ENCODE measurements at places on chromosomes 12 and 14.
A peak's percentile ranks its signal among the peaks of the same experiment; 100 is the strongest.

DNA sequence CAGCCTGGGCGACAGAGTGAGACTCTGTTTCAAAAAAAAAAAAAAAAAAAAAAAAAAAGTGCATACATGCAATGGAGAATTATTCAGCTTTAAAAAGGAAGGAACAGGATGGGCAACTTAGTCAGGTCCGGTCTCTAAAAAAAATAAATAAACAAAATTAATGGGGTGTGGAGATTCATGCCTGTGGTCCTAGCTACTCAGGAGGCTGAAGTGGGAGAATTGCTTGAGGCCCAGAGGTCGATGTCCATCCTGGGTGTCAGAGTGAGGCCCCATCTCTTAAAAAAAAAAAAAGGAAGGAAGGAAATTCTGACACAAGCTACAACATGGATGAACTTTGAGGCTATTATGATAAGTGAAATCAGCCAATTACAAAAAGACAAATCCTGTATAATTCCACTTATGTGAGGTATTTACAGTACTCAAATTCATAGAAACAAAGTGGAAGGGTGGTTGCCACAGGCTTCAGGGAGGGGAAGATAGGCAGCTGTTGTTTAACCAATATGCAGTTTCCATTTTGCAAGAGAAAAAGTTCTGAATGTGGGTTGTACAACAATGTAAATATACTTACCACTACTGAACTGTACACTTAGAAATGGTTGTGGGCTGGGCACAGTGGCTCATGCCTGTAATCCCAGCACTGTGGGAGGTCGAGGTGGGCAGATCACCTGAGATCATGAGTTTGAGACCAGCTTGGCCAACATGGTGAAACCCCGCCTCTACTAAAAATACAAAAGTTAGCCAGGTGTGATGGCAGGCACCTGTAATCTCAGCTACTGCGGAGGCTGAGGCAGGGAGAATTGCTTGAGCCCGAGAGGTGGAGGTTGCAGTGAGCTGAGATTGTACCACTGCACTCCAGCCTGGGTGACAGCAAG, 12.3 kb upstream of the APOF start:
- no peak for DNase-seq

GRCh38 chr12:8781381-8782127, 40.9 kb upstream of the A2ML1 start:
- no peak for DNase-seq

DNA sequence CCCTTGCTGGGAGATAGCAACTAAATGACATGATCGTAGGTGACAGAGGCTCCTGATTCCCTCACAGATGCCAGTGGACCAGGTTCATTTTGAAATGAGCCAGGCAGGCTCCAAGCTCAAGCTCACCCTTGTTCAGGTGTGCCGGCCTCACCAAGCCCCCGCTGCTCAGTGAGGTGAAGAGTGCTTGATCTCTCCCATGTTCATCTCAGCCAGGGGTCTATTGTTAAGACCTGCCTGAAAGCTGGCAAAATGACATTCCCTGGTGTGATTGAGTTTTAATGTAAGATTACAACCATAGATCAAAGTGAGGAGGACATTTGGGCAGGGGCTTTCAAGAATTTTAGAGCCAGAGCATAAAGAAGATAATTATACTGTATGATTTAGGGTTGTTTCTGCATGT, 497.9 kb downstream of the EGLN3 start:
- no peak for DNase-seq

GRCh38 chr12:86290615-86291014, 34.4 kb upstream of the MGAT4C start:
- DNase-seq: no peak

- DNase-seq: no peak
Measured at GRCh38 chr12:80838024-80838658, 99.6 kb downstream of the LIN7A start.

GRCh38 chr14:22387776-22388241, 201.2 kb downstream of the DAD1 start:
- no peak for DNase-seq

DNA sequence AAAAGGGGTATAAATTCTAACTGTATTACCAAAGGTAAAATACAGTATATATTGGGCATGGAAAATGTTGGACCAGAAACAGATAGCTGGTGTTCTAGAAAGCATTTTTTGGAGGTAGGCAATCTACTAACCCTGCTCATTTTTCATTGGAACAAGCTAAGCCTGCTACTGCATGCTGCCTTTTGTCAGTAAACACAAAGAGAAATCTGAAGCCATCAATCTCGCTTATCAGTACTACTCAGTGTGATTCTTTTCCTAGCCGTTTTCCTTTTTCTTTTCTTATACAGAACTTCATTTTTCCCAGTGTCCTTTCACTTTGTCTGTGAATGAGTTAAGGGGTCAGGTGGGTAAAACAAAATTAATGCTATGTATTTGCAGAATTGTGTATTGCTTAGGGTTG, 312.3 kb downstream of the NPAS3 start:
- DNase-seq: no peak

GRCh38 chr14:53249059-53249458, 95.9 kb upstream of the DDHD1 start:
- DNase-seq: no peak

GRCh38 chr12:101743724-101744472, 4.6 kb upstream of the SYCP3 start:
- DNase-seq: no peak

DNA sequence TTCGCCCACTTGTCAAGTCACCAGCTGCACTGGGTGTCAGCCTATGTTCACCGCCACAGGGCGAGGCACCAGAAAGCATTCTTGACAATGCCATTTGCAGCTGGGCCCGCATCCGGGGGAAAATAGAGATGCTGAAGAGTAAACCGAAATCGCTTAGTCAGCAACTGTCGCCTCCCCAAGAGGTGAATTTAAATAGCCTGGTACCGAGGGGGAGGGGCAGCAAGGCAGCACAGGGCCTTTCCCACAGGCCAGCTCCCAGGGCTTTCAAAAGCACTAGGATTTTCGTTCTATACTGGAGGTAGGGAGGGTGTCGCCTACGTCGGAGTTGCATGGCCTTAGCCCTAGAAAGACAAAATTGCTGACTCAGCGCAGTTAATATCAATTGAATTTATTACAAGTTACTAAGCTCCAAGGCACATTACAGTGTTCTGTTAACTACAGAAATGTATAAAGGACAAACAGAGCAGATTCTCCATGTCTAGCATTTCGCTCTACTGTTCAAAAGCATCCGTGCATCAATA, 4.3 kb downstream of the IRF2BPL start:
- DNase-seq: peak; percentile 76

DNA sequence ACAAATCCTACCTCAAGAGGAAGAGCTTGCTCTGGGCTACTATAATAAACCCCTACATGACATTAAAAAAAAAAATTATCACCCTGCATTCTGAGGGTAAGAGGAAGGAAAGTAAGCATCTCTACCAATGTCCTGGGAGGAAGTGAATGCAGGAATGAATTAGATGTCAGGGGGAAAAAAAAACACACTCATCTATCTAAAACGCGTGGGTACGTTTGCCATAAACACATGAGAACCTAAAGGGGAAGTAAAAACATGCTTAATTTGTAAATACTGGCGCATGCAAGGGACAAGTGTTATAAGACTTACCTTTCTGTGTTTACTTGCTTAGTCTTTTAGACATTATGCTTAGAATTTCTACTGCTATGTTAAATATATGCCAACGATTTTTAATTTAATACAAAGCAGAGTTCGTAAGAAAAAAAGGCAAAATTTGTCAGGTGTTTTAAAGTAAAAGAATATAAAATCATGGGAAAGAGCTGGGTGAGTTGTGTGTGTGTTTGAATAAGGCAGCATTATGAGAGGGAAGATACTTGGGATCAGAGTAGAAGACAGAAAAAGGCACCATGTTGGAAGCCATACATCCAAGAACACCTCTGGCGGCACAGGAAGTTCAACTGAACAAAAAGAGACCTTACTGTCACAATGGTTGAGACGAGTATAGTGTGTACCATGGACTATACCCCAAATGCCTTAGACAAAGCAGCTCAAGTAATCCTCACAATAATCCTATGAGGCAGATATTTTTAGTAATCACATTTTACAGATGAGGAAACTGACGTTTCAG, 1.5 kb downstream of the TMED8 start:
- no peak for DNase-seq

GRCh38 chr12:105865886-105866285, 272.9 kb downstream of the NUAK1 start:
- no peak for DNase-seq

GRCh38 chr12:113359133-113359938, 949 bp downstream of the PLBD2 start:
- DNase-seq: no peak

- DNase-seq: no peak
Measured at GRCh38 chr12:126982707-126983106, 1284.3 kb upstream of the TMEM132C start.

- DNase-seq: no peak
Measured at GRCh38 chr14:49940808-49941421, 48.0 kb downstream of the ARF6 start.

- no peak for DNase-seq
Measured at GRCh38 chr12:89038831-89039512, 313.3 kb downstream of the DUSP6 start.

DNA sequence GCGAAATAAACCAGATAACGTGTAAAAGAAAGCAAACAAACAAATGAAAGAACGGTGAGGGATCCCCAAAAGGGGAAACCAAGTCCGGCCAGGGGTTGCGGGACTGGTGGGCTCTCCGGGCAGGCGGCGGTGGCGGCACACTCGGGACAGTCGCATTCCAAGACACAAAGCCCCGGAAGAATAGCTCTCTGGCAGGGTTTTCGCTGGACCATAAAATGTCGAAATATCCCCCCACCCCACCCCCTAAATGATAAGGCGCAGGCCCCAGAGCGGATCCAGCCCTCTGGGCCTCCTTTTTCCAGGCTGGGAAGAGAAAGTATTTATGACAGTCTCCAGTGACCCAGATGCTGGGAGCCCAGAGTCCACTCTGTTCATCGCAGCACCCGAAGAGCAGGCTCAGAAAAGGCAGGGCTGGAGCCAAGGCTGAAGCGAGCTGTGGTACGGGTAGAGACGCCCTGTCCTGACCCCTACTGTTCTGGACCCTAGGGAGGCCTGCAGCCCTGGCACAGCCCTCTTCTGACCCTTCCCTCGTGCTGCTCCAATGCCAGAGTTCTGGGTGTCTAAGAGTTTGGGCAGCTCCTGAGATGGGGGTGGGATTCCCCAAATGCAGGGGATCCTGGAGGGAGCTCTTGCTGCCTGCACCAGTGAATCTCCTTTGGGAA, 2.1 kb upstream of the HOXC8 start:
- DNase-seq: no peak

DNA sequence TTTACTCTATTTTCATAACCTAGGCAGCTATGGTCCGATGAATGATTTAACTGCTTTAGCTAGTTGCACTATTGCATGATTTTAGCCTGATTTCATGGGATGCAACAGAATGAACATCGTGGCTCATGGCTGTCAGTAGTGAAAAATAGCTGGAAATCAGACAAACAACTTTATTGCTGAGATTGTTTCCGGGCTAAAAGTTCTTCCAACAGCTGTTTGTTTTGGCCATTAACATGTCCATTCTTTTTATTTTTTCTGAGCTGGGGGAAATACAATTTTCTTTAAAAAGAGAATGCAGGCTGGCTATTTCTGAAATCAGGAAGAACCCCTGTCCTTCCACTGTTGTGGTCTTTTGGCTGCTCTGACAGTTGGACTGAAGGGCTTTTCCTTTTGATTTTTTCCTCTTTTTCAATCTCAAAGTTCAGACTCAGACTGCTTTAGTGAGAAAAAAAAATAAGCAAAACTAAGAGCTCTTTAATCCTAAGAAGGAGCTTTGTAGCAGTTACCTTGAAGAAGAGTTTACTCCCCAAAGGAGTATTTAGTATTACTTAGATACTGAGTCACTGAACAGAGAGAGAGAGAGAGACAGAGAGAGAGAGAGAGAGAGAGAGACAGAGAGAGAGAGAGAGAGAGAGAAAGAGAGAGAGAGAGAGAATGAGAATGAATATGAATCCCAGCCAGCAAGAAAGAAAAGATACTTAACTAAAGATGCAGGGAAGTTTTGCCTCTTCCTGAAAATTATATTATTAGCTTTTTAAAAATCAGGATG, at the start of gene NAV3:
Gene NAV3, plus strand, starts transcription at position 312 of the 769 bp plus-strand sequence. CDS start 568 bp downstream, outside the sequence.
- no peak for DNase-seq

DNA sequence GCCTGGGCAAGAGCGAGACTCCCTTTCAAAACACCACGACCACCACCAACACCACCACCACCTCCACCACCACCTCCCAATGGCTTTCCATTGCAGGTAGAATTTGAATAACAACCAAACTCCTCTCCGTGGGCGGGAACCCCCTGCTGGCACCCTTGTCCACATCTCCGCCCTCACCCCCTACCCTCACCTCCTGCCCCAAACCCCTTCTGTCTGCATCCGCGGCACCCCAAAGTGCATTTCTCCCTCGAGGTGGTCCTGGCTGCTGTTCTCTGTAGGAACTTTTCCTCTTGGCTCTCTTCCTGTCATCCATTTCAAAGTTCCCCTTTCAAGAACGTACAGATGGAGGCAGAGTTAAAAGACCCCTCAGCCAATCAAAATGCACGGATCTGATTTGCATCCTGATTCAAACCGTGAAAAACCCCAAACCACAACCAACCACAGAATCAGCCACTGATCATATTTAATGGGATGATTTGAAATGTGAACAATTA, 3.8 kb downstream of the SDSL start:
- DNase-seq: no peak

- DNase-seq: no peak
Measured at GRCh38 chr14:21343035-21343794, 40.6 kb downstream of the SUPT16H start.

DNA sequence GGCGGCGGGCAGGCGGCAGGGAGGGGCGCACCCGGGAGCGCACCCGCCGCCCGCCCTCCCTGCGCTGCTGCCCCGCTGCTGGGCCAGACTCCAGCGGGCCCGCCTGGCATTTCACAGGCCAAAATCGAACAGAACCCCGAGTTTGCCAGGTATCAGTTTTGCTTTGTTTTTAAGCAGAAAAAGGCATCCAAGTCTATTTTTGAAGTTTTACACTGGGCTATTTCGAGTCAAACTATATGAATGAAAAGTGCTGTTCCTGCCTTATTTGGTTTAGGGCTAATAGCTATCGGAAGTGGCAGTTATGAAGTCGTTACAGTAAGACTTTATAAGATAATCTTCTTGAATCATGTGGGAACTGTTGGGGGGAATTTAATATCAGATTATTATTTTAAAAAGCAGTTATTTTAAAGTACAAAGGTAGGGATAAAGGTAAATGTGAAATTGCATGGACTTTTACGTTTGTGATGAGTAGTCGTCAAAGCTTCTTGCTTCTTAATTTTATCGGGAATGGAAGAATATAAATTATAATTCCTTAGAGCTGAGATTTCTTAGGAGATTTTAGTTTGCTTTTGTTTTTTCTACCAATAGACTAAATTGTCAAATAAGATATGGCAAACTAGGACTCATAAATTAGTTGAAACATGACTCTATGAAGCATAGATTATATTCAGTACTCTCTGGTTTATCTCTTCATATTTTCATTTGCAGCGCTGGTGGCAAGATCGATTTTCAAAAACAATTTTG, 1.1 kb downstream of the MSRB3 start:
- DNase-seq: no peak

- DNase-seq: no peak
Measured at GRCh38 chr12:105835580-105836241, 303.0 kb downstream of the NUAK1 start.

DNA sequence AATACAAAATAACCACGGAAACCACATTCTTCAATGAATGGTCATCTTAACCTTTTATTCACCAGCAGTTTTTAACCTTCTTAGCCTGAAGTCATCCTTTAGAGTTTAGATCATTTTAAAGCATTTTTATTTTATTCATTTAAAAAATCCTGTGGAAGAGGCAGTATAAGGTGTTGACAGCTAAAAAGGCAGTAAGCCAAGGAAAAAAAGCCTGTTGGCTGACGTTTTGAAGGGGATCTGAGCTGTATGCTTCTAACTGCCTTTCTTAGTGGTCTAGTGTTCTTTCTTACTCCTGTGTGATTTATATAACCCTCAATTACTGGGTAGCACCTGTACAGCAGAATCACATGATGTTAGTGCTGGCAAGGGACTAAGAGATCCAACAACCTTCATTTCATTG, 438.3 kb upstream of the SEL1L start:
- no peak for DNase-seq
